ENCODE measurements at places on chromosomes 12 and 14.
A peak's percentile ranks its signal among the peaks of the same experiment; 100 is the strongest.

DNA sequence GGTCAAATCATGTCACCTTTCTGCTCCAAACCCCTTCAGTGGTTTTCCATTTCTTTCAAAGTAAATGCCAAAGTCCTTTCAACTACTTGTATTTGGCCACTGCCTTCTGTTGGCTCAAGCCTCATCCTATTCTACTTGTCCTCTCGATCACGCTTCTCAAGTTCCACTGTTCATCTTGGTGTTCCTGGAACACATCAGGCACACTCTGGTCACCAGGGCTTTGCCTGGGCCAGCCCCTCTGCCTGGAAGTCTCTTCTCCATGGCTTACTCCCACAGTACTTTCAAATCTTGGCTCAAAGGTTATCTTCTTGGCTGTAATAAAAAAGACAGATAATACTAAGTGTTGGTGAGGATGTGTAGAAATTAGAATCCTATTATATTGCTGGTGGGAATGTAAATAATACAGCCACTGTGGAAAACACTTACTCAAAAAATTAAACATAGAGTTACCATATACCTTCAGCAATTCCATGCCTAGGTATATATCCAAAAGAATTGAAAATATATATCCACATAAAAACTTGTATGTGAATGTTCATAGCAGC, 17.3 kb upstream of the PPFIBP1 start:
- DNase-seq, result no peak

GRCh38 chr12:5627053-5627630, 195.2 kb downstream of the NTF3 start:
- DNase-seq, result no peak

DNA sequence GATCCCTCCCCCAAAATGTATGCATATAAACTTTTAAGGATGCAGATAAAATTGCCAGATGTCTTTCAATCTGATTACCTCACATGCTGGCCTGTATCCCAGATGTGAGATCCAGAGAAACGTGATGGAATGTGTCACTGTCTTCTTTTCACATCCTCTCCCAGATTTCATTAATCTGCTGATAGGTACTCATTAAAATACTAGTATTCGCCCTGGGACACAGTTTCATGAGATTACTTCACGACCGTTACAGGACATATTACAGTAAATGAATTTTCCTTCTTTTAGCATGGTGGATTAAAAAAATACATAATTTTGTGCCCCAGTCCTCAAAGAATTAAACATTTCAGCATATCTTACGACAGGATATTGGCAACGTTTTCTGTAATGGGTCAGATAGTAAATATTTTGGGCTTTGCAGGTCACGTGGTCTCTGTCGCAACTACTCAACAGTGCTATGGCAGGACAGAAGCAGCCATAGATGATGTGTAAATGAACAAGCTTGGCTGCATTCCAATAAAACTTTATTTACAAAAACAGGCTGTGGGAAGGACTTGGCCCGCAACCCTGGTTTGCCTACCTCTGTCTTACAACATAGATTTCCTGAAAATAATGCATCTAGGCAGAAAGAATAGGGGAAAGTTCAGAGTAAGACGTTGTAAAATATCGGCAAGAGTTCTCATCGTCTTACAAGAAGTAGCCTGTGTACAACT, 156.0 kb upstream of the DIO3 start:
- no peak for DNase-seq

- no peak for DNase-seq
These were observed 218.0 kb downstream of the DUSP6 start for GRCh38 chr12:89134213-89134770.

DNA sequence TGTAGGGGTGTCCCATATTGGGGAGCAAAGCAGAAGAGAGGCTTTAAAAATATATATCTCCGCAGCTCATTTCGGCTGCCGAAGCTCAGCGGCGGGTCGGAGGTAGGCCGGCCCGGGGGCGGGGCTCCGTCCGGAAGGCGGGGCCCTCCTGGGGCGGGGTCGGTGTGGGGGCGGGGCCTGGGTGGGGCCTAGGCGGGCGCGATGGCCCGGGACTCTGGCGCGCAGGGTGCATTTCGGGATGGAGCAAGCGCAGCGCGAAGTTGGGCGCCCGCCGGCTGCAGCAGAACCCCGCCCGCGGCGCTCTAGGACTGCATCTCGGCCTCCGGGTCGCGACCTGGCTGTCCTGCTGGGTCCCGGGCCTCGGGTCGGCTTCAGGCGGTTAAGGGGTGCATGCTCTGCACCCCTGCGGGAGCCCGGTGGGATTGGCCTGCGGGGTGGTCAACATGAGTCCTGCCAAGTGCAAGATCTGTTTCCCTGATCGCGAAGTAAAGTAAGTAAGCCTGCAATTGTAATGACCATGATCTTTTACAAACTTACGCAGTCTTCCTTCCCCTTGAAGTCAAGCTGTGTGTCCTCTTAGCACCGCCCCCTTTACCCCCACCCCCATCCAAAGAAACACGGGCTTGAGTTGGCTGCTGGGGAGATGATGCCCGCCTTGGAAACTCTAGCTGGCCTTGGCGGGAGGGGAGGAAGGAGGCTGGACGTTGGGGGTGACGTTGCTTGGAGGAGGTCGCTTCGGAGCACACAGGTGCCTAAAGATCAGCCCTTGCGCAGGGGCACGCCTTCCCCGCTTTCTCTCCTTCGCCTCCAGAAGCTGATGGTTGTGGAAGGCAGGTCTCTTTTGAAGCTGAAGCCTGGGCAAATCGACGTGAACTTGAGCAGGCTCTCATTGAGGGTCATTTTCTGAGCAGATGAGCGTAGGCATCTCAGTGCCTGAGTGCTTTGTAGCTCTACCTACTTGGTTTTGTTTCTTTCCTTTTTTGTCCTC, 38.4 kb downstream of the ACACB start:
- DNase-seq, result no peak

GRCh38 chr14:61564618-61565091, 130.7 kb upstream of the HIF1A start:
- peak; percentile 93 for DNase-seq

- DNase-seq, result no peak
These were observed 36.3 kb upstream of the NT5DC3 start for GRCh38 chr12:103877288-103877687.

GRCh38 chr14:20686386-20687143, 2.0 kb upstream of the ANG start:
- DNase-seq, result no peak

DNA sequence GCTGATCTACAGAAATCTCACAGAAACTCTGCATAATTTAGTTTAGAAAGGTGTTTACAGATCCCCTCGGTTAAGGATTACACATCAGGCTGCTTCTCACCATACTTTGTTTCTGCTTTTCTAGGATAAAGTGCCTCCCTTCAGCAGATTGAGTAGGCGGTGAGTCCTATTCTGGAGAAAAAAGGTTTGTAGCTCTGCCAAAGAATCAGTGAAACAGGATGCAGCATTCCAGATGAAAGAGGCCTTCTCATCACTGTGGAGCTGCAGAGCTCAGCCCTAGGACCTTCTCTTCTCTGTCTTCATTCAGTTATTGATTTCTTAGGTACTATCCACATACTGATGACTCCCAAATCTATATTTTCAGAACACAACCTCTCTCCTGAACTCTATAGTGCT, 155.5 kb upstream of the KRR1 start:
- DNase-seq, result no peak

GRCh38 chr12:13536219-13536910, 339.8 kb downstream of the EMP1 start:
- DNase-seq, result no peak

DNA sequence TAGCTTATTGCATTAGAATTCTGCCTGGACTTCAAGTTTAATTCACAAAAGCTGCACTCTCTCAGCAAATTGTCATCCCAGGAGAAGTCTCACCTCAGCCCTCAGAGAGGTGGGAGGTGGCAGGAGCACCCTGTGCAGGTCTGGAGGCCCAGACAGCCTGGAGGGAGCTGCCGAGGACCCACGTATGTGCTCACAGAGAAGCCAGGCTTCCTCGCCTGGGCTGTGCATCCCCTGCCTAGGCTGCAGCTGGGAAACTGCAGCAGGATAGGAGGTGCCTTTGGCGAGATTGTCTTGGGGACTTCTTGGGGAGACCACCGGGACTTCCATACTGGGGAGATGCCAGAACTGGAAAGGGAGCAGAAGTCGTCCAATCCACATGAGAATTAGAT, 8.8 kb downstream of the CPNE6 start:
- DNase-seq, result no peak

DNA sequence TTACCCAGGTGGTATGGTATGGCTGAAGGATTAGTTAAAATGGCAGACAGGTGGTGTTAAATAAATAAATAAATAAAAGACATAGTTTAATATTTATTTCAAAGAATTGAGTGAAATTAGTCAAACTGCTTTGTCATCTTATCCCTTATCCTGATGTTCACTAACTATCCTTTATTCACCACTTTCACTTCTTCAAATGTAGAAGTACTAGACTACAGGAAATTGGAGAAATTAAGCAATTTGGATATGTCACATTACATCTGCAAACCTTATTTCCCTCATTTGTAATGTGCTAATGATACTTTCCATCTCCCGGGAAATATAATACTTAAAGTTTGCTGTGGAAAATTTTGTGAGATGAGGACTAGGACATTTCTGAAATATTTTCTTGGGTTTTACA, 1195.7 kb downstream of the LRFN5 start:
- no peak for DNase-seq

DNA sequence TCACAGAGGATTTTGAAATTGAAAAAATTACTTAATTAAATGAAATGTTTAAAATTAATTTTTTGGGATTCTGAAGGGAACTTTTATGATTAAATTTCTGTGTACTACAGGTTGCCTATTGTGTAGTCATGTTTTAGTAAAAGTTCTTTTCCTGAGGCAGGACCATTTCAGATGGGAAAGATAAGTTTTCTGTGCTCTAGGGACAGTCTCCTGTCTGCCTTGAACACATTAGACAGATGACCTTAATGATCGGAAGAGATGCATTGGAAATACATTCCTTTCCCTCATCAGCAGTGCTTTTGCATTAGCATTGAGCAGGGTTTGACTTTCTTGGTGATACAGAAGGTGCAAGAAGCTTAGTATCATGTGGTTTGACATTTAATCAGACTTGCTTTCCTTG, 28.1 kb downstream of the CRADD start:
- no peak for DNase-seq

GRCh38 chr12:66111605-66112004, 18.9 kb downstream of the LLPH start:
- DNase-seq, result peak; percentile 61

DNA sequence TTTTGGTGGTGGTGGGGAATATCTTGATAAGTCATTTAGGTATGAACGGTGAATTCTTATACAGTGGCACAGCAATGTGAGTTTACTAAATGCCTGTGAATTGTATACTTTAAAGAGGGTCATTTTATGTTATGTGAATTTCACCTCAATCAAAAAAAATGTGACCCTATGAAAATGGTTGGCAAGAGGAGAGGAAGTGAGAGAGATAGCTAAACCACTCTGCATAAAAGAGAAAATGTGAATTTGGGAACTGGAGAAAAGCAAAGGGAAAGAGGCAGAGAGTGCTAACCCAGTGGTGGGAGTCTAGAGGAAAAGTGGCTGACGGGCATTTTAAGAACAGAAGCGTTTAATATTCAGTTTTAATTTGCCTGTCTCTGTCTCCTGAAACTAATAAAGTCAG, 93.8 kb downstream of the SLC38A6 start:
- DNase-seq, result no peak

DNA sequence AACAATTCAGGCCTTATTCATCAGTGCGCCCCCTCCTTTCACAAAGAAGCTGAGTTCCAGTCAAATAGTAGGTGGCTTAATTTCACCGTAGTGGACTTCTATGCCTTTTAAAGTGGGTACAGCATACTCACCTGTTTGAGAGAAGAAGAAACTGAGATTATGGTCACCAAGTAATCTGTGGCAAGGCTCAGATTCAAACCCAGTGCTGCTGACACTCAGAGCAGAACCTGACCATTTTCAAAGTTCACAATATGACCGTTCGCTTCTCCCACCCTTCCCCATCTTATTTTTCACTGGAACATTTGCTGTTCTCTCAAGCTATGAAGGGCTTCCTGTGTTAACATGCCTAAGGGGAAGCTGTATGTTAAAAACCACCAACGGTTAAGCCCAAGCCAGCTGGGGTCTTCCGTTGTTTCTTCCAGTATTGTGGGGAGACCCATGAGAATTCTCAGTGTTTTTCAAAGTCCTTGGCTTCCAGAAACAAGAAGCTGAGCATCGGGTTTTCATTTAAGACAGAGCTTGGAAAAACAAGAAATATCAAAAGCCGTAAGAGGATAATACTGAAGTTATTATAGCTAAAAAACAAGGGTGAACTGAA, 6.1 kb upstream of the PSMA6 start:
- DNase-seq, result no peak

DNA sequence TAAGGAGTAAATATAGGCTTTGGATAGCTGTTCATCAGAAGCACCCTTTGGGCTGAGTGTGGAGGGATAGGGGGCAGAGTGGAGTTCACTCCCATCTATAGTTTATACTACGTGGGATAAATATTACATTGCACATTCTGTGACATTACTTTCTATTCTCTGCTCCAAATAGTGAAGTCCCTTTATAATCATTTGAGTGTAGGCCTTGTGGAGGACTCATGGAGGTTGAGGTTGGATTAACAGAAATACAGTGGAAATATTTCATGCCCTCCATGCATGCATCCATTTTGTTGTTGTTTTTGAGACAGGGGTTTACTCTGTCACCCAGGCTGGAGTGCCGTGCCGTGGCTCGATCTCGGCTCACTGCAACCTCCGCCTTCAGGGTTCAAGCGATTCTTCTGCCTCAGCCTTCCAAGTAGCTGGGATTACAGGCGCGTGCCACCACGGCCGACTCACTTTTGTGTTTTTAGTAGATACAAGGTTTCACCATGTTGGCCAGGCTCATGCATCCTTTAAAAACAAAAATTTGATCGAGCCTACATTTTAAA, 1.4 kb downstream of the CHPT1 start:
- DNase-seq, result no peak
